AG10803 (cell line): ENCODE measurements at places on chromosomes 7 and 10.
A peak's percentile ranks its signal among the peaks of the same experiment; 100 is the strongest.

DNA sequence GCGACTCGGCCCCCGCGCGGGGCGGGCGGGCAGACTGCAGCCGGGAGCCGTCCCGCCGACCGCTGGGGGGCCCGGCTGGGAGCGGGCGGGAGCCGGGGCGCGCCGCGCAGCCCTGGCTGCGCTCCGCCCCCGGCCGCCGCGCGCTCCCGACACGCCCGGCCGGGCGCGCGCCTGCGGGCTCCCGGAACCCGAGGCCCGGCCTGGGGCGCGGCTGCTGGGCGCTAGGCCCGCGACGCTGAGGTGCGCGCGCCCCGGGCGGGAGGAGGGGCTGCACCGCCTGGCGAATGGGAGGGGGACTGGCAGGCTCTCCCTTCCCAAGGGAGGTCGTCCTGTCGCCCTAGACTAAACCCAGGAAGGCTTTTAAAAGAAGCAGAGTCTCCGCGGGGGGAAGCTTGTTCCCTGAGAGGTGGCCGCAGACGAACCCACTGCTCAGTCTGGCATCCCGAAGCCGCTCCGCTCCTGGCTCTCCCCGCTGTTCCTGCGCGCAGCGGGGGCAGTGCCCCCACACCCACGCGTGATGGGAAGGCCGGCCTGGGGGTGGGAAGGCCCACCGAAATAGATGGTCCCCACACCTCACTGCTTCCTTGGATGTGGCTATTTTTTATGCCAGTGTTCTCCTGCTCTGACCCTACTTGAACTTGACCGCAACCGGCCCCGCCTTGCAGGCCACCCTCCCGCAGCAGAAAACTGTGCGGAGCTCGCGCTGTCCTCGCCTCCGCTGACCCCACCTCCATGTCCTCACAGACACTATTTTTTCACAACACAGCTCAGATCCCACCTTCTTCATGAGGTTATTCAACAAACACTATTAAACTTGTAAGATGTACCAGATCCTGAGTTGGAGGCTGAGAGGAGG lies at the start of gene VOPP1:
TSS of gene VOPP1 (minus strand) at position 125 of the 856 bp plus-strand sequence. CDS start 178 bp downstream, outside the sequence.
- DNase-seq = peak; percentile 65

- peak; percentile 24 for DNase-seq
Measured at GRCh38 chr10:46255801-46256747, 30.7 kb upstream of the ANTXRL start.

GRCh38 chr7:1663223-1663622 lies 6.9 kb upstream of the ELFN1 start:
- DNase-seq = no peak

- no peak for DNase-seq
Measured at GRCh38 chr7:16724344-16724743, 29.2 kb upstream of the TSPAN13 start.

- DNase-seq = no peak
Measured at GRCh38 chr7:100221231-100221718, 1.5 kb downstream of the PVRIG start.

- peak; percentile 78 for DNase-seq
Measured at GRCh38 chr7:20359341-20359963, 28.8 kb downstream of the ITGB8 start.
